Fibroblast of skin of right quadriceps (primary cell): ENCODE measurements at places on chromosomes 3 and 15.
A peak's percentile ranks its signal among the peaks of the same experiment; 100 is the strongest.

DNA sequence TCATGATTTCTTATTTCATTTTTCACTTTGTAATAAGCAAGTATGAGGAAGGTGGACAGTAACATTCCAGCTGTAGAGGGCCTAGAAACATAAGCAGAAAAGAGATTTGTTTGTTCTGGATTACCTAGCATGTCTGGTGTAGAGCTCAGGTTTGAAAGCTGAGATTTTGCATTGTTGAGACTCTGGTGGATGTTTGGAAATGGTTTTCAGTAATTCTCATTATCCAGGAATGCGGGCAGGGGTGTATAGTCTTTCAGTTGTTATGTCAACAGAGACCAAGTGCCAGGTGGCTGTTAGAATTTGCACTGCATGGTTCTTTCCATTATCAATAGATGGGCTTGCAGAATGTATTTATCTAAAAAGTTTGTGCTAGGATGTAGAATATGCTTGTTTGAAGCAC lies 10.9 kb downstream of the GPD1L start:
- no peak for DNase-seq

DNA sequence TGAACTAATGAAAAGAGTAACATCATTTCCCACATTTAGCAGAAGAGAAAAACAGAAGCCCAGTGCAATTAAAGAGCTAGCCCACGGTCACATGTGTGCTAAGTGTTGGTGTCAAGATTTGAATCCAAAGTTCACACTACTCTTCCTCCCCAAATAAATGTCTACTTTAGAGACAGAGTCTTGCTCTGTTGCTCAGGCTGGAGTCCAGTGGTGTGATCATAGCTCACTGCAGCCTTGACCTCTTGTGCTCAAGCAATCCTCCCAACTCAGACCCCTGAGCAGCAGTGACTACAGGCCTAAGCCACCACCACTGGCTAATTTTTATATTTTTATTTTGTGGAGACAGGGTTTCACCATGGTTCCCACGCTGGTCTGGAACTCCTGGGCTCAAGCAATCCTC lies 4.8 kb downstream of the OSBPL10 start:
- DNase-seq, result no peak

- no peak for DNase-seq
These were observed 277.2 kb downstream of the UBE2E2 start for GRCh38 chr3:23480329-23480714.

DNA sequence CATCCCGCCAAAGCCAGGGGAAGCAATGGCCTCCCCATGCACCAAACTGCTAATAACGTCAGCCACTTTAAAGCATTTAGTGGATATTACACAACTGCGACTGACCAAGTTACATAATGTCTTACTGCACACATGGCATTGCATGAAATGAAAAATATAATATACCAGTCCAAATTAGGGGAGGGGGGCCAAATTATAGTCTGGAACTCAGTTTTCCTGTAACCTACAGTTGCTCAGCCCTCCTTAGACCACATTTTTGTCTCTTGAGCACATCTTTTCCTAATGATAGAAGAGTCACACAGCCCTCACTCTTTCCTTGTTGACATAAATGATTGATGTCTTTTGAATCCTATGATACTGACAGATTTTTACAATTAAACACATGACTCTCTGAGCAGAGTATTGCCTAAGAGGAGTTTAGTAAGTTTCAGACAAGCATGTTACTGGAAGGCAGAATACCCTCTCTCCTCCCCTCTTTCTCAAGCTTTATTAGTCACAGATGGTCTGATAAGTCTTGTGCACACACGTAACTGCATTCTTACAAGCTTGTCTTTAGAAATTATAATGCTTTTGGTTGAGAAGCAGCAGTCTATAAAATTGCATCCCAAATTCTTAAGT lies 1.1 kb upstream of the PLD1 start:
- peak; percentile 100 for DNase-seq

- DNase-seq, result peak; percentile 18
These were observed 22.2 kb downstream of the LSM3 start for GRCh38 chr3:14200841-14201240.

- peak; percentile 25 for DNase-seq
These were observed 289 bp downstream of the PCSK6 start for GRCh38 chr15:101489237-101489598.

DNA sequence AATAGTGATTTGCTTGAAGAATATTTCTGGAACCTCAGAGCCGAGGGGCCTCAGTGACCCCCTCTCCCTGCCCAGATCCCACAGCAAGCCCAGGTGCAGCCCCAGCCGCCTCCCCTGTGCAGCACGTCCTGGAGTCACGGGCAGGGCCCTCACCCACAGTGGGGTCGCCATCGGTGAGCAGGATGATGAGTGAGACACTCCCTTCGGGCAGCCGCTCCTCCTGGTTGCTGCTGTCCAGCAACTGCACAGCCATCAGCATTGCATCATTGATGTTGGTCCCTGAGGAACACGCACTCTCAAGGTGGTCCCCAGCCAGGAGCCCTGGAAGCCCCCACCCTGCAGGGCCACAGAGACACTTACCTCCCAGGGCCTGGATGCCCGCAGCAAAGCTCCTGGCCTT lies 6.4 kb downstream of the ITIH4 start:
- DNase-seq, result no peak

DNA sequence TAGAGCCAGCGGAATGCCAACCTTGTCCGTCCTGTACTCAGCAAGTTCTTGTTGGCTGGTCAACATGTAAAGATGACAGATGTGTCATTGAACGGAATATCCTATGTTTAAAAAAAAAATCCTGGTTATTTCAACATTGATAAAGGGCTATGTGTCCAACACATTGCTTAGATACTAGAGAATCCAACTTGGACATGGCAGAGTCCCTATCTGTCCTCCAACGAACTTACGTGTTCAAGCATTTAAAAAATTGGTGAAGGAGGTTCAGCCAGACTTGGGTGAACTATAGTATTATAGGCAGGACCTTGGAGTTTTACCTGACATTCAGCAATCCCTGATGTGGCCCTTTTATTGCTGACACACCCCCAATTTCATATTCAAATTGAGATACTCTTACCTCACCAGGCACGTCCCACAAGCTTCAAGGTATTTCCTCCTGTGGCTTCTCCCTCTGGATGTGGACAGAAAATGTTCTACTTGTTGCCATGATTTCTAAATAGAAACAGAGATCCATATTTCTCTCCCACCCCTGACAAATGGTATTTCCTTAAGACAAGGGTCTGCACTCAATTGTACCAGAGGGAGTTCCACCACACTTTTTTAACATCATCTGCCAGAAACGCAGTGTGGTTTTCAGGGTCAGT lies 207.7 kb upstream of the TPM1 start:
- no peak for DNase-seq

DNA sequence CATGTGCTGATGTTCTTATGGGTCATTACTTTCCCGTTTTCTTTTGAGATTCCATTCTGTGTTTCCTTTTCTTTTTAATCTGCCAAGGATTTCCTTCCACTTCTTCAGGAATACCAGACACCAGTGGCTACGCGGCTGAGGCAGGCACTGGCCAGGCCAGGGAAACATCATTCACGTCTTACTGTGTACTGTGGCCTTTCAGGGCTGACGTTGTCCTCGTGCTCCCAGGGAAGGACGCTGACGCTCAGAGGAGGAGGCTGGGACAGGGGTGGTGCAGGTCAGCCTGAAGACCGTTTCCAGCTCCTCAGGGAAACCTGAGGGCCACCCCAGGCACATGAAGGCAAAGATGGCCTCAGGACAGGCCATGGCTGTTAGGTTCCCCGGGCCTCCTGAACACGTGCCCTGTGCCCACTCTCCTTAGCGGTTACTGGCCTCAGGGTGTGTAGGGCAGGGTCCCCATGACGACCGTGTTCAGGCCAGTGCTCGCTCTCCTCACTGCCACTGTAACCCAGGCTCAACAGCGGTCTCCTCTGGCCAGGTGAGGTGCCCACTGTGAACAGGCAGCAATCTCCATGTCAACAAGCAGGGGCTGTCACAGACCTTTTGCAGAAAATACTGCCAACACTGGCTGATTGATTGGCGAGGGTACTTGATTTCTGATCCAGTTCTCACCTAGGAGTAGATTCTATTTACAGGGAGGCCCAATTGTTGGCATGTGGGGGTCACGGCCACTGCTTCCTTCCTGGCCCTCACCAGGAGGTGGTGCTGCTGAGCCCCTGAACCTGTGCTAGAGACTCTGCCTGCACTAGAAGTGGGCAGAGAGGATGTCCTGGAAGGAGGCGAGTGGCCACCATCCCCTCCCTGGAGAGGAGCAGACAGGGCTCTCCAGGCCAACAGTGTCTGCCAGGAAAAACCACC lies 169.5 kb downstream of the ATP10A start:
- no peak for DNase-seq

DNA sequence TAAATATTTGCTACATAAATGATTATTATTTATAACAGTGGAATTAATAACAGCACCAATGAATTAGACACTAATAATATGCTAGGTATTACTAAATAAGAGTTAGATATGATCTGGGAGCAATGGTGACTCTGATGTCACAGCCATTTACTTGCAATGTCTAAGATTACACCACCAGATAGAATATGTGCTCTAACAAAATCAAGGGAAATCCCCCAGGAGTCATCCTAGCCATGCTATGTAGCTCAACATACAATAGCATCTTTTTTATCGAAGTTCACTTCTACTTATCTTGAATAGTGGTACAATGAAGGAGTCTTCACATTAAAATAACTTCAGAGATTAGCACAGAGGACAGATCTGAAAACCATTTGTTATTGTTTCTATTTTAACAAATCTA lies 154.0 kb downstream of the FMN1 start:
- no peak for DNase-seq

- no peak for DNase-seq
These were observed 31.7 kb downstream of the POC1A start for GRCh38 chr3:52122491-52122890.

- peak; percentile 49 for DNase-seq
These were observed 2.2 kb upstream of the BNIP2 start for GRCh38 chr15:59691194-59691805.

DNA sequence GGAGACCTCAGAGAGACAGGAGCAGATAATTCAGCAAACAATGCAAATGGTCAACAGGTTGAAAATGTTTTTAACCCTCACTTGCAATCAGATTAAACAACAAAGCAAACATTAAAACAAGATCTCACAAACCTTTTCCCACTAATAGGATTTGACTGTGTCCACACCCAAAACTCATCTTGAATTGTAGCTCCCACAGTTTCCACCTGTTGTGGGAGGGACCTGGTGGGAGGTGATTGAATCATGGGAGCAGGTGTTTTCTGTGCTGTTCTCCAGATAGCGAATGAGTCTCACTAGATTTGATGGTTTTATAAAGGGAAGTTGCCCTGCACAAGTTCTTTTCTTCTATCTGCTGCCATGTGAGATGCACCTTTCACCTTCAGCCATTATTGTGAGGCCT lies 1.3 kb upstream of the LYSMD4 start:
- no peak for DNase-seq

DNA sequence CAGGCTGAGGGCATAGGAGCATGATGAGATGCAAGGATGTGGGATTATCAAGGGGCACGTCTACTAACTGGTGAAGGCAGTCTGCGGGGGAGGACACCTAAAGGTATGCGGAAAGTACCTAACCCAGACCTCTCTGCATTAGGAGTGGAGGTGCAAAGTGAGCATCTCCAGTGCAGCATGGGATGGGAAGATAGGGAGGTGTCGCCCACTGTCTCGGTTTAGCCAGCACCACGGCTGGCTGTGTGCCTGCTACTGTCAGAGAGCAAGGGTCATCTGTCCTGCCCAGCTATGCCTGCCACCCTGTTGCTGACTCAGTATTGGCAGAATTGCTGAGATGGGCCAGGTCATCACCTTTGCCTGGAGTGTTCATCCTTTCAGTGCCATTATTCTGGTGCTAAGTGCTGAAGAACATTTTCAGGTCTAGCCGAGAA lies 40.1 kb downstream of the OXNAD1 start:
- no peak for DNase-seq

DNA sequence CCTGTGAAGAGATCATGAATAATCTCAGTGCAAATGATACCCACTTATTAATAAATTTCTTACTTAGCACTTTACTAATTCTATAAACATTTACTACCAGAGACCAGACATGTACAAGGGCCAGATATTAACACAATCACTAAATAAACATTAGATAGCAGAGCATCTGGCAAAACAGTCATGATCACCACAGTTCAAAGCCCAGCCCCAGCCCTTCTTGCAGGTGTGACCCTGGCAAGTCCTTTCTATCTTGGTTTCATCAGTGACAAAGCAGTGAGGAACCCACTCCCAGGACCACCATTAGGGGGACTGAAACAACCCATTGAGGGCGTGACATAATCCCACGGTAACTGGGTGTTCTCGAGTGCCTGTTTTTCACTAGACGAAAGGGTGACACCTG lies 11.6 kb downstream of the ZXDC start:
- DNase-seq, result no peak

- DNase-seq, result no peak
These were observed 15.2 kb upstream of the GBE1 start for GRCh38 chr3:81776643-81777042.

GRCh38 chr15:64813075-64813474 lies 12.4 kb downstream of the PIF1 start:
- DNase-seq, result peak; percentile 33

GRCh38 chr15:101469520-101470288 lies 19.8 kb downstream of the PCSK6 start:
- no peak for DNase-seq

DNA sequence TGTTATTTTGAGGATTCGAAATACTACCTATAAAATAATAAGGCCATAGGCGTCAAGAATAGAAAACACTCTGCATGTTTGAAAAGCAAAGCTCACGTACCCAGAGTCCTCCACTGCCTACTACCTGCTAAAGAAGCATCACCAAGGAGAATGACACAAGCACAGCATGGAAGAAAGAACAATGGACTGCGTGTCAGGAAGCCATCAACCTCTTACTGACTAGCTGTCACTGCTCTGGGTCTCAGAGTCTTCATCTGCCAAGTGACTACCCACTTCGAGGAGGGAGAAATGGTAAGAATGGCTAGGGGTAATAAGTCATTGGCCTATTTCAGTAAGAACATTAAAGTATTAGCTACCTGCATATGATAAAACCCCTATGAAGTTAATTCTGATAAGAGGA lies 49.4 kb downstream of the CLASP2 start:
- DNase-seq, result no peak

GRCh38 chr3:12909710-12910109 lies 68.3 kb upstream of the RPL32 start:
- no peak for DNase-seq

DNA sequence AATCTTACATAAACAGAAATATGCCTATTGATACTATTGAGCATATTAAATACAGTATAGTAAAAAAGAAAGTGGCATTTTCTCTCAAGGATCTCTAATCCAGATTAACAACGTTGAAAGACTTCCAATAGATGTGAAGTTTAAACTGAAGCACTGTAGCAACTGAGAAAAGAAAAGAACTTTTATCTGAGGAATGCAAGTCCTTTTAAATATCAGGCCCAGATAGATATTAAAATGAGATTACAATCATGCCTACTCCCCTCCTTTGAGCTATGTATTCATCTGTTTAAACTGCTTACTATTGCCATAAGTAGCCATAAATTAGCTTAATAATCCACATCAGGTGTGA lies 102.3 kb downstream of the TFDP2 start:
- DNase-seq, result no peak
